ENCODE measurements at places on chromosomes 6 and 20.

DNA sequence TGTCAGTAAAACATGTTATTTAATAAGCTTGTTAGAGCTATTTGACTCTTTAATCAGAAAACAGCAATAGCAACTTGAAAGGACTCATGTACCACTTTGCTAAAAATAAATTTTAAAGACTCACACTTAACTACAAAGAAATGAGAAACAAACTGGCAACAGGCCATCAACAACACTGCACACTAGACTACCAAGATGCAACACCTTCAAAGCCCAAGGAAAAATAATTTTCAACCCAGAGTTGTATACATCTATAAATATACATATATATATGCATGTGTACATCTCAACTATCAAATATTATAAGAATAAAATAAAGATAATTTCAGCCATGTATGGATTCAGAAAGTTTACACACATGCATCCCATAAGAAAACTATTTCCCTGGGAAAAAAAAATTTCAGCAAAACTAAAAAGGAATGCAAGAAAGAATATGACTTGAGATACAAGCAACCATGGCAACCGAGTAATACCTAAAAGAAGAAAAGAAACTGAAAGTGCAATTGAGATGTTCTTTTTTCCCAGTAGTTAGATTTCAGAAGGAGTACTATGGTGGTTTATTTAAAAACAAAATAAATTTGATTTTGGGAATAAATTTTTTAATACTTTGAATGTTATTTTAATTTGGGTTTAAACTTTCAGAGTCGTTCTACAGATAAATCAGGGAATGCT lies 303.8 kb downstream of the UBE3D start:
- no peak for DNase-seq

DNA sequence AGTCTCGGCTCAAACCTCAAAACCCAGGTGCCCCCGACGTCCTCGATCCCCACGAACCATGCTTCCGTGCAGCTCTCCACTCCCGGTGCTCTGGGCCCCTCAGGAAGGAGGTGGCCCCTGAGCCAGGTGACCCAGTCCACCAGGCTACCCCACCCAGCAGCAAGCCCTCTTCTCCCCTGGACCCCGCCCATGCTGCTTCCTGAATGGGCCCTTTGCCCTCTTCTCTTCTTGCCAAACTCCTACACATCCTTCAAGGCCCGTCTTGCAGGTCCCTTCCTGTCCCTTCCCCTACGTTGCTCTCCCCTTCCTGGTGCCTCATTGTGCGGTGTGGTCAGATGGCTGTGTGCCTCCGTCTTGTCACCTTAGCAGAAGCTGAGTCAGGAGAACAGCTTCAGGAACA lies 3.4 kb upstream of the GATA5 start:
- DNase-seq = no peak

DNA sequence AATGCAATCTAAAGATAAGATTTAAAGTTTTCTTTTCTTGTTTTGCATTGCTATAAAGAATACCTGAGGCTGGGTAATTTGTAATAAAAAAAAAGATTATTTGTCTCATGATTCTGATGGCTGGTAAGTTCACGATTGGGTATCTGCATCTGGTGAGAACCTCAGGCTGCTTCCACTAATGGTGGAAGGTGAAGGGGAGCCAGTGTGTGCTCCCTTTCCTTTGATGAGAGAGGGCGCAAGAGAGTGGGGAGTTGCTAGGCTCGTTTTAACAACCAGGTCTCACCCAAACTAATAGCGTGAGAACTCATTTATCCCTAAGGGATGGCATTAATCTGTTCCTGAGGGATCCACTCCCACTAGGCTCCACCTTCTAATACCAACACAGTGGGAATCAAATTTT lies 353.2 kb downstream of the BTBD3 start:
- DNase-seq = no peak

DNA sequence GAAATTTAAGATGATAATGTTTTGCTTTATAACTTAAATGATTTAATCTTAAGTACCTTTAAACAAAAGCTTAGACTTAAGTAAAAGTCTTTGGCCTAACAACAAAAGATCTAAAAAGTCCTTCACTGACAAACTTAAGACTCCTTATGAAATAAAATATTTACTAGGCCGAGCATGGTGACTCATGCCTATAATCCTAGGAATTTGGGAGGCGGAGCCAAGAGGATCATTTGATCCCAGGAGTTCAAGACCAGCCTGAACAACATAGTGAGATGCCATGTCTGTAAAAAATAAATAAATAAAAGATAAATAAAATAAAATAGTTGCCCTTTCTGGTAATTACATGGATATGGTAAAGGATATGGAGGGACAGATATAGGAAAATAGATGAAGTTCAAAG lies 12.4 kb downstream of the KATNA1 start:
- no peak for DNase-seq

- DNase-seq = no peak
Measured at GRCh38 chr6:19664050-19664449, 173.1 kb upstream of the ID4 start.

DNA sequence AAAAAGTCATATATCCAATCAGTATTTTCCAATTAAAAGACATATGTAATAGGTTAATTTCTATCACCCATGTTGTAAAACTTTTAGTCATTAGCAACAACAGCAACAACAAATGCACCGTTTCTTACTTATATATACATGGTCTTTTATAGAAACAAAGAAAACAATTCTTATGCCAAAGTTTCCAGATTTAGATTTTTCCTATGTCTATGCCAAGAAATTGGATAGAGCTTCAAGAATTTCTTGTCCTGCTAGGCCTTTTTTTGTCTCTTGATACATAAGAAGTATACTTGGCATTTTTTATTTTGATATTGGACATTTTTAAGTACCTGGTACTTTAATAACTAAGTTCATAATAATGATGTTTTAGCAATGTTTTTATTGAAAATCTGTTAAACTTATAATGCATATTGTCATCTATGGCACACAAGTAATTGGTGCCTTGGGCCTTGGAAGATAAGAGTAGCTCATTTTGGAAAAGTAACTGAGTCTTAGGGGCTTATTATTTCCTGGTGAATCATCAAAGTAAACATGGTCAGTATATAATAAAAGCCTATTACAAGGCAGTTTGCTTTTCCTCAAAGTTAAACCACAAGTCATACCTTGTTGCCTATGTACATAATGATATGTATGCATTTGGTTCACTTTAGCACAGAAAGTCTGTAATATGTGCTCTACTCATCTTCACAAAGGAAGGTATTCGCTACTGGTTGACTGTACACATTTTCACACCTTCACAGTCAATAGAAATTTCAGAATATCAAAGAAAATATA lies 10.1 kb upstream of the FRK start:
- DNase-seq = no peak

DNA sequence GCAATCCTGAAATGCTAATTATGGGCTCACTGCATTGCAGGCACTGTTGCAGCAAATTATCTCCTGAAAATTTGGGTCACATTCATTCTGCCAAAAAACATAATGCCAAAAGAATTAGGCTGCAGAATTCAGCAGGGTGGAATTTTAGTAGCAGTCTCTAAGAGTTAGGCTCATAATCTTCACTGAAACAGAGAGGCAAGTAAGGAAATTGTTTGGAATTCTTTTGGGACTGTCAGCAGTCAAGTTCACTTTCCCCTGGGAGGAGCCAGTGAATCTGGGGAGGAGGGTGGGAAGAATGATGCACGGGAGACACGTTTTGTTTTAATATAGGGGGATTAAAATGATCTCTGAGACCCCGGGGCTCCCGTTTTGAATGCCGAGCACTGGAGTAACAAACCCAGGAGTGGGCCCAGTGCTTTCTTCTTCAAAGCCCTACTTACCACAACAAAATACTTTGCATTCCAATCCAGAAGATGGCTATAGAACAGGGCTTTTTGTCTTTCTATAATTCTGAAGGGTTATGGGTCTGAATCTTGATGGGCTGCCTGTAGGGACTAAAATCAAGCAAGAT lies 44.7 kb downstream of the SOBP start:
- no peak for DNase-seq

DNA sequence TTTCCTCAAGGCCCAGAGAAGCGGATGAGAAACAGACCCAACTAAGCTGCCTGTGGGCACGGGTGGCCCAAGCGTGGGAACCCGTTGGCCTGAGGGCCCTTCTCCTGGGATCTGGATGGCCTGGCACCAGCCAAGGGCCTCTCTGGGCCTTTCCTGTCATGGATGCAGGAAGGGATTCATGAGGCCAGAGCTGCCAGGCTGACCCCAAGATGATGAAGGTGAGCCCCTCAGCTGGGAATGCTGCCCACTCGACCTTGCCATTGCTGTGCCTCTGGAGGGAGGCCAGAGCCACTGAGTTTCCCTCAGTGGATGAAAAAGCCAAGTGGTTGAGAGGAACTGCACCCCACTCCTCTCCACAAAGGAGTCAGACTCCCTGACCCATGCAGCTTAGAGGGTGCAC lies 171.2 kb downstream of the VEGFA start:
- DNase-seq = no peak

- no peak for DNase-seq
Measured at GRCh38 chr20:51592564-51592963, 50.0 kb upstream of the NFATC2 start.

DNA sequence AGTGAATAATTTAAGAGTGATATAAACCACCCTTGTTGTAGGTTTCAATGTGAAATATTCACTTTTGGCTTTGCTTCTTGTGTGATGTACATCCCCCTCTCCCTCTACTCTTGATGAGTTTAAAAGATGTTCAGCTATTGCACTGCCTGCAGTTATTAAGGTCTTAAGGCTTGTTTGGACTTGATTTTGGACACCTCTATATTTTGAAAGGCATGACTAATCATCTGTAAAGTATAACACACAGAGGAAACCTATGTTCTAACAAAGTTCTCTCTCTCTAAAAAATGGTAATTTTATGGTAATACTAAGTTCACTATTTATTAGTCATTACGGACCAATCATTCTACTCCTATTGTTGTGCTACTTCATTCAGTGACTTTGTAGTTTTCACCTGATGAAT lies 1719.9 kb downstream of the GRIK2 start:
- peak; percentile 16 for DNase-seq

GRCh38 chr6:170206851-170207431 lies 83.9 kb downstream of the DLL1 start:
- no peak for DNase-seq

- no peak for DNase-seq
Measured at GRCh38 chr6:100488244-100488643, 23.5 kb upstream of the SIM1 start.

GRCh38 chr20:41232973-41233926 lies 84.3 kb downstream of the ZHX3 start:
- DNase-seq = no peak

DNA sequence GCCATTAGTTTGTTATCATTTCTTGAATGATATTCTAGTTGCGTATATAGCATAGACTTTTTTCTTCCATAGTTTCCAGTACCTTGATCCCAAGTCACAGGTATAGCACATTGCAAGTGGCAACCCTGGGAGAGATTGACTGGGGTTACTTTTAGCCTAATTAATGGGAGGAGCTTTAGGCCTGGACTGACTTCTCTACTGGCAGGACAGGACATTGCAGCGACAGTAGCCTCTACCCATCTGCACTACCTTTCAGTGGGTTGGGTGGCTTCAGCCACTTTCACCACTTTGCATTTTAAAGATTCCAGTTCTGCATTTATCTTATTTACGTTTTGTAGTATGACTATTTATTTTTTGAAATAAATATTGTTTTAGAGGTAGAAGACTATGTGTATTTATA lies 320.3 kb downstream of the RIMS1 start:
- DNase-seq = no peak

DNA sequence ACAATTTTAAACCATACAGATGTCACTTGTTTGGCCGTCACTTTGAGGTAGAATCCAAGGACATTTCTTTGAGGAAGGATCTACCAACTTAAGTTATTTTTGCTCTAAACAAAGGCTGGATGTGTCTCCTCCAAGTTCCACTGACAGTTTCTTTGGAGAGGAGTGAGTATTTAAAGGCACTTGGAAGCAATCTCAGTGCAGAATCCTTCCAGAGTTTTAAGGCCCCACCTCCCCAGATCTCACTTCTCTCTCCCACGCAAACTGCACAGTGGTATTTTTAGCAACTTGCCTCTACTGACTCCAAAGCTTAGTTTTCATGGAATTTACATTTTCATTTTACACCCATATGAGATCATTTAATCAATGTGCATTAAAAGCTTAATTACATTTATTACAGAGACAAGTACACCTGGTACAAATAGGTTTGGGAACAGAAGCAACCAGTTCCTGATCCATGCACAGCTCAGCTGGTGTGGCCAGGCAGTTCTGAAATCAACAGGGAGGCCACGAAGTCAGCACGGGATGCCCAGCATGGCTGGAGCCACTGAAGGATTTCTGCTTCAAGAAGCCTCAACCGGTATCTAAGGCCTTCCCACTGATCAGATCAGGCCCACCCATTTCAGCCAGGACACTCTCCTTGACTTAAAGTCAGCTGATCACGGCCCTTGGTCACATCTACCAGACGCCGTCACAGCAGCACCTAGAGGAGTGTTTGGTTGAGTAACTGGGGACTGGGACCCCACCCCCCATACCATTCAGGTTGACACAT lies 109.8 kb downstream of the SYCP2 start:
- DNase-seq = no peak

DNA sequence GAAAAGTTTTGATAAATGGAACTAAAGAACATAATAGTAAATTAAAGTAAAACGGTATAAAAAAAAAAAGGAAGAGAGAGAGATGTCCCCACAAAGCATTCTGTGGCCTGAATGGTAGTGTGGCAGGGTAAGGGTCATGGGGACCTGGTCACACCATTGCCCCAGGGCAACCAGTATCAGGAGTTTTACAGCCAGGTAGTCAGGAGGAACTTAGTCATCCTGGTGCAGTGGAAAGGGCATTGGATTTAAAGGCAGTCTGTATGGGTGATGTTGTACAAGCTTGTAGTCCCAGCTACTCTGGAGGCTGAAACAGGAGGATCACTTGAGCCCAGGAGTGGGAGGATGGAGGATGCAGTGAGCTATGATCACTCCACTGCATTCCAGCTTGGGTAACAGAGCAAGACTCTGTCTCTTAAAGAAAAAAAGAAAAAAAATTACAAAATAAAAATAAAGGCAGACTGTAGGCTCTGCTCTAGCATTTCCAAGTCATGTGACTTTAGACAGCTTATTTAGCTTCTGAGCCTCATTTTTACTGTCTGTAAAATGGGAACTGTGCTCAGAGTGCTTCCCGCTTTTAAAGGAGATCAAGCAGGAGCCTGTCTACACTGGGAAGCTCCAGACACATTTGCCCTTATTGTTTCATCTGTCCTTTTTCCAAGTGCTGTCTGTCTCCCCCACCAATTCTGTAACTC lies 112.8 kb upstream of the ARMC2 start:
- DNase-seq = no peak
